ENCODE measurements at places on chromosomes 5 and 9. TPM values are rescaled to one million over a fixed set of nuclear protein-coding genes. Genes with fewer than 3 reads are reported as not detected.

DNA sequence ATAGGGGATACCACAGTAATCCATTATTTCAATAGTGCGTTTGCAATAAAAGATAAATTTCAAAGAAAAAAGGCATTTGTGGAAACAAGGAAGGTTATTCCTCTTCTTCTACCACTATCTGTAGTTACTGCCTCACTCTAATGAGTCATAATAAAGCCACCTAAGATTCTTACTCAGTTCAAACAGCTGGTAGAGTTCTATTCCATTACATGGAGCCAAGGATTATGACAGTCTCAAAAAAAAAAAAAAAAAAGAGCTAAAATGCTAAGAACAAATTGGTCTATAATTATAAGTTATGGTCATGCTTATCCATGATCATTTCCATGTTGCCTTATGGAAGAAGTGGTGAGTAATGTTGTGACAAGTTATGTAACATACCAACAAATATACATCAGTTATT is 46.3 kb downstream of the DENND1A start:
- H3K36me3 ChIP-seq: no peaks in the 10 kb centered on the region
- DNase-seq: no peak
- H3K4me3 ChIP-seq: no peak overlapping the region
- no peak overlapping the region for H3K27ac ChIP-seq

DNA sequence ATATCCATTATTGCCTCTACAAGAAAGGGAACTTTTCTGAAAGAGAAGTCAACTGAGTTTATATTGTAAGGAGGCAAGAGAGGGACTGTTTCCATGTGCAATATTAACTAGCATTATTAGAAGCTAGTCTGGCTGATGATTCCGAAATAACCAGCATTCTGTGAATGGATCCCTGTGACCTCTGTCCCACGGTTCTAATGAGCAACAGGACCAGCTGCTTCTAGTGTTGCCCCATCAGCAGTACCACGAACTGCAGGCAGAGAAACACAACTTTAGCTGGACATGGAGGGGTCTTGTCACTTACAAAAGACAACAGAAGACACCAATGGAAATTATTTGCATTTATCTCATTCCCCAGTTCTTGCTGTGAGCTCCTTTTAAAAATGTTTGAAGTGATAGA is 95.4 kb downstream of the MUSK start:
- H3K27ac ChIP-seq: no peak overlapping the region
- H3K4me1 ChIP-seq: no peaks in the 10 kb centered on the region
- no peaks in the 10 kb centered on the region for H3K27me3 ChIP-seq
- H3K36me3 ChIP-seq: no peaks in the 10 kb centered on the region
- DNase-seq: no peak

DNA sequence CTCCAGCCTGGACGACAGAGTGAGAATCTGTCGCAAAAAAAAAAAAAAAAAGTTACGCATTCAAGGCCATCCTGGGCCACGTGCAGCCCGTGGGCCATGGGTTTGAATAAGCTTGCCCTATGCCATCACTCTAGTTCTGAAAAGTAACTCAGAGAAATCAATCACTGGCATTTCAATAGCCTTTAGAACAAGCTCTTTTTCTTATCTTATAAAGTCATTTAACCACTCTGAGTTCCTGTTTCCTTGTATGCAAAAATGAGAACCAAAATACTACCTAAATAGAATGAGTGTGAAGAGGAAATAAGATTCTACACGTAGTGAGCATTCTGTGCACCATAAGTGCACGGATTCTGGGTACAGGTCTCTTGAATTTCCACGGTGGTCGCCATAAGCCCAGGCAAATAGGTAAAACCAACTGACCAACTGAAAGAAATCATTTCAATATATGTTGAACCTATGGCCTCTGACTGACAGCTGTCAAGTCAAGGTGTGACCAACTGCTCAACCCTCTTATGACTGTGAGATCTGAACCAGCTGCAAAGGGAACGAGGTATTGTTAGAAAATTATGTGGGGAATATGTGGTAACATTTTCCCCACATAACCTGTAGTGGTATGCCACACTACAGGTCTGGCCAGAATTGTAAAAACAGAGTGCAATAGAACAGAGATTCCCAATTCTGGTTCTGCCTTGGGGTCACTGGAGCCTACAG is 143.9 kb upstream of the LHFPL2 start:
- H3K36me3 ChIP-seq: no peaks in the 10 kb centered on the region
- H3K4me1 ChIP-seq: no peaks in the 10 kb centered on the region

GRCh38 chr5:31114817-31115216 is 78.7 kb upstream of the CDH6 start:
- no peaks in the 10 kb centered on the region for H3K4me1 ChIP-seq
- no peak for DNase-seq
- no peak overlapping the region for H3K27ac ChIP-seq
- no peaks in the 10 kb centered on the region for H3K36me3 ChIP-seq

- no peak overlapping the region for H3K27ac ChIP-seq
- H3K36me3 ChIP-seq: no peaks in the 10 kb centered on the region
- peak; percentile 40 for DNase-seq
- H3K27me3 ChIP-seq: peaks cover 56% of the 10 kb centered on the region
- no peak overlapping the region for H3K4me3 ChIP-seq
- H3K4me1 ChIP-seq: no peaks in the 10 kb centered on the region
Measured at GRCh38 chr5:175814691-175815090, 56.7 kb upstream of the CPLX2 start.

- H3K27me3 ChIP-seq: no peaks in the 10 kb centered on the region
- no peak for DNase-seq
- no peaks in the 10 kb centered on the region for H3K36me3 ChIP-seq
- H3K4me3 ChIP-seq: no peak overlapping the region
- H3K27ac ChIP-seq: no peak overlapping the region
- peaks cover 12% of the 10 kb centered on the region for H3K4me1 ChIP-seq
Measured at GRCh38 chr5:82097-82496, 9.9 kb upstream of the PLEKHG4B start.

DNA sequence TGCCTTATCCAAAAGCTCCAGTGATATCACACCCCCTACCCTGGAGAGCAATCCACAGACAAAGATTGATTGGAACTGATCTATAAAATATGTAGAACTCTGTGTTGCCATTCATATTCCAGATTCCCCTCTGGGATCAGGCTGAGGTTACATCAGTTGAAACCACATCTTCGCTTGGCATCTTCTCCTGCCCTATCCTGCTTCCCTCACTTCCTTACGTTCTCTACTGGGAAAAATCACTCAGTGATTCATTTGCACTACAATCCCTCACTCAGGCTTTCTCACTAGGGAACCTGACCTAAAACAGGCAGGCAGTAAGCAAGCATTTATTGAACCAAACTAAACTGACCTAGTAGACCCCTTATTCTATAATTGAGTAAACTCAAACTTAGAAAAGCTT is 111.7 kb downstream of the ESM1 start:
- no peak for DNase-seq
- no peak overlapping the region for H3K4me3 ChIP-seq
- peaks cover 57% of the 10 kb centered on the region for H3K4me1 ChIP-seq
- no peaks in the 10 kb centered on the region for H3K27me3 ChIP-seq
- H3K27ac ChIP-seq: no peak overlapping the region

- no peak overlapping the region for H3K4me3 ChIP-seq
- H3K36me3 ChIP-seq: no peaks in the 10 kb centered on the region
- DNase-seq: no peak
- peaks cover 54% of the 10 kb centered on the region for H3K27me3 ChIP-seq
- H3K27ac ChIP-seq: no peak overlapping the region
- peaks cover 17% of the 10 kb centered on the region for H3K4me1 ChIP-seq
Measured at GRCh38 chr9:93824386-93825294, 130.5 kb downstream of the BARX1 start.

- H3K4me1 ChIP-seq: peaks cover 14% of the 10 kb centered on the region
- no peak overlapping the region for H3K27ac ChIP-seq
- no peak for DNase-seq
- no peaks in the 10 kb centered on the region for H3K27me3 ChIP-seq
Measured at GRCh38 chr5:16870878-16871277, 65.2 kb downstream of the MYO10 start.

DNA sequence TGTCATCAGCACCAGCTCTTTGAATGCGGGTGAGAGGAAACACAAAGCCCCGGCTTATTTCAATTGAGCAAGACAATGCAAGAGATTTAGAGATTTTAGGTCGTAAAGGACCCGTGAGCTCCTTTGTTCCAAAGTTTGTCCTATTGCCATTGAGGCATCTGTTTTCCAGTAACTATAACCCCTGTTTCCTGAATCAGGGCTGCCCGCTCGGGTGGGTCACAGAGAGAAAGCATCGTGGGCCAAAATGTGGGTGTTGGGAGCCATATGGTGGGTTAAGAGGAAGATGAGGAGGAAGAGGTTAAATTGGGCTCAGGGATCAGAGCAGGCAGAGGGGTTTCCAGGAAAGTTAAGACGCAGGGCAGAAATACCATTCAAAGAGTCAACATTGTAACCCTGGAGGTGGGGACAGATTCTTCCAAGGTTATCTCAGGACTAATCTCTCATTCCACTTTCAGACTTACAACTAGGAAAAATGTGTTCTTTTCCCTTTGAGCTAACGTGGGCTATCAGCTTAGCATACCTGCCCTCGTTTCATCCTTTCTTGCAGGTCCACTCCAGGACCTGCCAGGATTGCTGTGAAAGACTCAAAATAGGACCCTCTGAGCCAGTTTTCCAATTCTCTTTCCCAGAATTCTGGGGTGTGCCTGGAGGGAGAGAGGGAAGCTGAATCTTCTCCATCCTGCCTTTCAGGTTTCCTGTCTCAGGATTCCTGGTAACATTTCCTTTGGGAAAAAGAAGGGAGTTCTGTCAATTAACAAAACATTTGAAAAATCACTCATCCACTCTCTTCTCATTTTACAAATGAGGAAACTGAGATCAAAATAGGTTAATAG is 95.5 kb upstream of the TAF11L2 start:
- no peaks in the 10 kb centered on the region for H3K4me1 ChIP-seq
- no peak overlapping the region for H3K4me3 ChIP-seq
- H3K36me3 ChIP-seq: no peaks in the 10 kb centered on the region

GRCh38 chr5:106392766-106393165 is 1278.0 kb downstream of the EFNA5 start:
- H3K27me3 ChIP-seq: no peaks in the 10 kb centered on the region
- H3K27ac ChIP-seq: no peak overlapping the region
- no peaks in the 10 kb centered on the region for H3K36me3 ChIP-seq
- DNase-seq: no peak

GRCh38 chr9:88577256-88578120 is 42.5 kb downstream of the NXNL2 start:
- H3K27me3 ChIP-seq: no peaks in the 10 kb centered on the region
- peaks cover 8% of the 10 kb centered on the region for H3K4me1 ChIP-seq
- H3K27ac ChIP-seq: no peak overlapping the region
- DNase-seq: no peak

DNA sequence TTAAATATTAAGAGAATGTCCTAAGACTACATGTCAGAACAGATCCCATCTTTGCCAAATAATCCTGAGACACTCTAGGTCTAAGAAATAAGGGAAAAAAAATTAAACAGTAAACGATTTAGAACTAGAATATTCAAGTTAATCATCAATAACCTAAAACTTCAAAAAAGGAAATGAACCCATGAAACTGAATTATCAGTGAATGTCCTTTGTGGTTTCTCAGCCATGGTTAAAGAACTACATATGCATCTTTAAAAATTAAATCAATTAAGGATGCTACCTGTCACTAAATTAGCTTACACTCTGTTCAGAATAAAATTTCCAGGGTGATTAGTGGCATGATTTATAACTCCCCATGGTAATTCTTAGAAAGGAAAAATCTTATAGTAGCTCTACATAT is 850.0 kb upstream of the C9orf72 start:
- no peak for DNase-seq
- no peaks in the 10 kb centered on the region for H3K36me3 ChIP-seq
- H3K4me1 ChIP-seq: no peaks in the 10 kb centered on the region
- no peak overlapping the region for H3K4me3 ChIP-seq

GRCh38 chr9:14936491-14936890 is 26.3 kb upstream of the FREM1 start:
- DNase-seq: peak; percentile 50
- H3K4me1 ChIP-seq: no peaks in the 10 kb centered on the region
- no peak overlapping the region for H3K27ac ChIP-seq
- no peaks in the 10 kb centered on the region for H3K36me3 ChIP-seq
- H3K4me3 ChIP-seq: no peak overlapping the region

GRCh38 chr5:116629168-116629567 is 54.5 kb upstream of the SEMA6A start:
- no peaks in the 10 kb centered on the region for H3K4me1 ChIP-seq
- H3K27me3 ChIP-seq: no peaks in the 10 kb centered on the region
- no peaks in the 10 kb centered on the region for H3K36me3 ChIP-seq

DNA sequence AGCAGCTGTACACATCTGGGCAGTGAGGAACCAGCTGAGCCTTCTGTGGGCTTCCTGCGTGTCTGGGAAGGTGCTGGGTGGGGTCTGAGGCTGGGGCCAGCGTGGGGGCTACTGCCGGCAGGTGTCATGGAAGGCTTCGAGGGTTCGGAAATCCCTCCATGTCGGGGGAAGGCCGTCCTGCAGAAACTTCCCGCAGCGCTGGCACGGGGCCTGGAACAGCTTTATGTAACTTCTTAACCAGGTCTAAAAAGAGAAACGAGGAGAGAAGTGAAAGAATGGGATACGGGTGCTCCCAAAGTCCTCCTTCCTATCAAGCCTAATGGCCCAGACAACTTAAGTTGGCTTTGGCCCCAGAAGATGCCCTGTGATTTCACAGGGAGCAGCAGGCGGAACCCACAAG is 120.6 kb upstream of the RAPGEF1 start:
- H3K4me1 ChIP-seq: no peaks in the 10 kb centered on the region
- peaks cover 45% of the 10 kb centered on the region for H3K36me3 ChIP-seq
- no peak overlapping the region for H3K4me3 ChIP-seq
- no peak overlapping the region for H3K27ac ChIP-seq

DNA sequence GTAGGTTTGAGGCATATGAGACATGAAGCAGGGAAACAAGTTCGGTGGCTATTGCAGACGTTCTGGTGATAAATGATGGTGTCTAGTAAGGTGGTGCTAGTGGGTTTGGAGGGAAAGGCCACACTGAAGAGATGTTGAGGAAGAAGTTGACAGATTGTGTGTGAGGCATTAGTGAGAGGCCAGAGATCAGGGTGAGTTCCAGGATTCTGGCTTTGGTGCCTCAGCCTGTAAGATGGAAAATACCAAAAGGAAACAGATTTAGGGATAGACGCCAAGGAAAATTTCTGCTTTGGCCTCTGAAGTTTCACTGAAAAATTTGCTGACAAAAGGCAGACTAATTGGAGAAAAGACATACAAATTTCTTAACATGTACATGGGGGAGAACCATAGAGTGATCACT is 6.4 kb upstream of the PAIP1 start:
- H3K27me3 ChIP-seq: no peaks in the 10 kb centered on the region
- no peak overlapping the region for H3K4me3 ChIP-seq
- no peaks in the 10 kb centered on the region for H3K36me3 ChIP-seq

GRCh38 chr5:1184481-1184880 is 16.9 kb upstream of the SLC6A19 start:
- DNase-seq: no peak
- no peak overlapping the region for H3K4me3 ChIP-seq
- peaks cover 3% of the 10 kb centered on the region for H3K27me3 ChIP-seq
- H3K36me3 ChIP-seq: no peaks in the 10 kb centered on the region
- H3K4me1 ChIP-seq: peaks cover 11% of the 10 kb centered on the region

GRCh38 chr9:115850548-115851304 is 302.9 kb upstream of the PAPPA start:
- H3K4me1 ChIP-seq: no peaks in the 10 kb centered on the region
- no peaks in the 10 kb centered on the region for H3K27me3 ChIP-seq
- H3K36me3 ChIP-seq: no peaks in the 10 kb centered on the region
- H3K27ac ChIP-seq: peak overlapping the region; percentile 34

The ORM1 gene
- total RNA-seq: not detected

The CIZ1 gene
- total RNA-seq: 217 TPM

The ZDHHC11 gene
- total RNA-seq: 35.2 TPM

The GABRA1 gene
- total RNA-seq: not detected

The FLT4 gene
- 9.5 TPM for total RNA-seq

The CDKN2B-AS1 gene
- 0.73 TPM for total RNA-seq

The ARL14EPL gene
- not detected for total RNA-seq

The GRIN1 gene
- total RNA-seq: not detected

The MELK gene
- not detected for total RNA-seq

Data from stomach (tissue), 19 donors.